ENCODE measurements at places on chromosomes 7 and 10. TPM values are rescaled to one million over a fixed set of nuclear protein-coding genes. Genes with fewer than 3 reads are reported as not detected.

The FEZF1 gene
- not detected for total RNA-seq

DNA sequence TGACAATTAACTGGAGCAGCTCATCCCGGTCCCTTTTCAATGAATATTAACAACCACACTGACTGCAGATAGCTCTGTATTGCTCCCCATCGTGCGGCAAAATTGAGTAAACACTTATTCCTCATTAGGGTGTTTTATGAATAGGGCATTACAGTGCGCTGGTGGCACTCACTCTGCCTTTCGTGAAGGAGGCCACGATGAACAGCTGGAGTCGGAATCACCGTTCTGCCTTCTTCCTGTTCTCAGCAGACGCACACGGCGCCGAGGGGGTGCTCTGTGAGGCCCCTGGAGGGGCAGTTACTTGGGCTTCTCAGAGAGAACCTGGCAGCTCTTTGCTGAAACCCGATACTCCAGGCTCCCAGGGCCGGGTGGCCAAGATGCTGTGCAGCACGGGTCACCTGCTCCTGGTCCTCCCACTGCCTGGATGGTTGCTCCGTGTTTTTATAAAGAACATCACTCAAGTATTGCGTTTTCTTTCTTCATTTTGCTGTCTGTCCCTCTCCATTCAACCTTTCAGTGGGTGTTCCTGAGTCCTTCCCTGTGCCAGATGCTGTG lies 241.9 kb downstream of the GLRX3 start:
- no peak for DNase-seq

The LIPM gene
- not detected for total RNA-seq

The TFPI2 gene
- 0.37 TPM for total RNA-seq

DNA sequence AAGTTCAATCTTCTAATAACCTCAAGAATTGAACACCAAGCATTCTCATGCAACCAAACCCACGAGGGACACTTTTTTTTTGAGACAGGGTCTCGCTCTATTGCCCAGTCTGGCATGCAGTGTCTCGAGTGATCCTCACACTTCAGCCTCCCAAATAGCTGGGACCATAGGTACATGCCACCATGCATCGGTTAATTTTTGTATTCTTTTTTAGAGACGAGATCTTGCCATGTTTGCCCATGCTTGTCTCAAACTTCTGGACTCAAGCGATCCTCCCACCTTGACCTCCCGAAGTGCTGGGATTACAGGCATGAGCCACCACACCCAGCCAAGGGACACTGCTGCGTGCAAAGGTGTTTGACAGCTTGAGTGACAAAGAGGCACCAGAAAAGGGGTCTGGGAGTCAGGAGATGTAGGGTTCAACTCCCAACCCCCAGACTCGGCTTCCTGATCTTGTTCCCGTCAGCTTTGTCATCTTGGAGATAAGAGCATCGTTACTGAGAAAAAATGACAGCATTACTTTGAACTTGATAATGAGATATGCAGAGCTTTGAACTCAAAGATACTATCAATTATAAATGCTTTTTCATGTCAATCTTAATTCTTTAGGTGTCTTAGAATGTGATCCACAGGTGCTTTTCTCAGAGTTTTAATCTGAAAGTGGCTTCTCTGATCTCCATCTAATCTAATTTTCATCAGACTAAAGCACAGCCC lies 1.6 kb upstream of the CYTH3 start:
- DNase-seq: no peak

GRCh38 chr7:148276314-148277041 lies 314.1 kb upstream of the C7orf33 start:
- DNase-seq: no peak

DNA sequence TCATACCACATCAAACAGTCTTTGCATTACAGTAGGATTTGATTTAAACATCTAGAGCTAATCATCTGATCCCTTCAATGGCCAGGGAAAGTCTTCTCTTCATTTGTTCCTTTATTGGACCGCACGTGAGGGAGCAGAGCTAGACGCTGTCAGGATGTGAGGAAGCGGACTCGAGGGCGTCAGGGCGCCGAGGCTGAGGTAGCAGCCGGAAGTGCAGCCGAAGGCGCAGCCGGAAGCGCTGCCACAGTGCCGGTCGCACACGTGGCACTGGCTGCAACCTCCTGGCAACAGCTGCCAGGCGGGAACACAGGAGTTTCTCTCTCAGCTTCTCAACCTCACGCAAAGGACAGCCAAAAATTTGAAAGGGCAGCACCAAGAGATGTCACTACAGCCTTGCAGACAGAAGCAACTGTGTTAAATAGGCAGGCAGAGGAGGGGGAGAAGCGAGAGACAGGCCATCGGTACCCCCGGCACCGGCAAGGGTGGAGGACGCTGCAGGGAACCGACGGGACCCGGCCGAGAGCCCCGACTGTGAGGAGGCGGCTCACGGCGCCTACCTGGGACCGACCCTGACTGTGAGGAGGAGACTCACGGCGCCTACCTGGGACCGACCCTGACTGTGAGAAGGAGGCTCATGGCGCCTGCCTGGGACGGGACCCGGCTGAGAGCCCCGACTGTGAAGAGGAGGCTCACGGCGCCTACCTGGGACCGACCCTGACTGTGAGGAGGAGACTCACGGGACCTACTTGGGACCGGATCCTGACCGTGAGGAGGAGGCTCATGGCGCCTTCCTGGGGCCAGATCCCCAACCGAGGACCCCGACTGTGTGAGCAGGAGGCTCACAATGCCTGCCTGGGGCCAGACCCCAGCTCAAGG lies 32.3 kb downstream of the VIPR2 start:
- DNase-seq: no peak

GRCh38 chr7:26147030-26147429 lies 5.0 kb upstream of the NFE2L3 start:
- no peak for DNase-seq

GRCh38 chr7:52088008-52088901 lies 771.6 kb upstream of the COBL start:
- DNase-seq: no peak

The GNAI1 gene
- 3.6 TPM for total RNA-seq

DNA sequence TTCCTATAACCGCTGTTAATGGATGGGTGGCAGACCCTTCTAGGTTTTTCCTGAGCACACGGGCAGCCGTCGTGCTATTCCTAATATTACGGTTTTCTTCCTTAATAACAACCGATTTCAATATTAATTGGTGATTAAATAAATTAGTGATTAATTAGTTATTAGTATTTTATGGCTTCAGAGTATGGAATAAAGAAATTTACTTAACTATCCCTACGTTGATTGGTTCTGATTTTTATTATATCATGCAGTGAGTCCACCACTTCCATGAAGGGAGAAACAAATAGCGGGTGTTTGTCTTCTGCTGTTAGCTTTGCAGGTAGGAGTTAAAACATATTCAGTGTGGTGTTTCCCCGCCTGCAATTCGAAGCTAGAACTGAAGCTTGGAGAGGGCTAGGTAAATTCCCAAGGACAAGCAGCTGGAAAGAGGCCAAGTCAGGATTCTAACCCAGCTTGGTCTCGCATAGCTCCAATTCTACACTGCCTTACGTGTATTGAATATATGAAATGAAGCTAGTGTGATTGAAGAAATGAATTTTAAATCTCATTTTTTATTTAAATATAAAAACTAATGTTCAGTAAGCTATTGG lies 928 bp upstream of the CSTF2T start:
- no peak for DNase-seq

DNA sequence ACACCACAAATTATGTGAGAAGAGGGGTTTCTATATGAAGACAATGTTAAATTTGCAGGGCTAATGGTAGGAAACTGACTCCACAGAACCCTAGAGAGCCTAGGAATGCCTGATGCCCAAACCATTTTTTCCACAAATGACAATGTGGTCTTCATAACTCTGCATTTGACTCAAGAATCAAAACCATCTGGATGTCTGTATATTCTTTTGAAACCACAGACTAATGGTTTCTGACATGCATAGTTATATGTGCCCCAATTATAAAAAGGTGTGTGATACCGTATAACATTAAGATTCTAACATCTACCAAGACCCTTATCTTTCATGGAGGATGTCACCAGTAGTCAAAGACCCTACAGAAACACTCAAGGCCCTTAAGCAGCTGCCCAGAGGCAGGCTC lies 20.3 kb downstream of the SEC61G start:
- DNase-seq: no peak

DNA sequence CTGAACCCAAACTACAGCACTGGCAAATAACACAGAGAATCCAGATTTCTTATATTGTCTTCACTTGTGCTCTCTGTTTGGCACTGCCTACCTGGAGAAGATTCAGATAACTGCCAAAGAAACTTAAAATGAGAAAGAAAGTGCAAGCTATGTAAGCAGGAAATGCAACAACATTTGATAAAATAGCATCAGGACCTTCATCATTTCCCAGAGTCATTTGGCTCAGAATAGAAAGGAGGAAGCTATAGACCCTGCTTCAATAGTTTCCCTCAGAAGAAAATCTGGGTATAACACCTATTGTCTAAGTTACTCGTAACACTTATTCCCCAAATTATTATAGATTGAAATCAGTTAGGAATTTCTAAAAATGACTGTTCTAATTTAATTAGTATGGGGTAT lies 56.2 kb downstream of the CC2D2B start:
- DNase-seq: no peak

- DNase-seq: no peak
Observed at GRCh38 chr10:5615316-5615715, 51.1 kb downstream of the ASB13 start.

The HOXA4 gene
- total RNA-seq: 0.59 TPM

The NOS3 gene
- 12.7 TPM for total RNA-seq

- no peak for DNase-seq
Observed at GRCh38 chr10:22246680-22247391, 29.0 kb upstream of the EBLN1 start.

DNA sequence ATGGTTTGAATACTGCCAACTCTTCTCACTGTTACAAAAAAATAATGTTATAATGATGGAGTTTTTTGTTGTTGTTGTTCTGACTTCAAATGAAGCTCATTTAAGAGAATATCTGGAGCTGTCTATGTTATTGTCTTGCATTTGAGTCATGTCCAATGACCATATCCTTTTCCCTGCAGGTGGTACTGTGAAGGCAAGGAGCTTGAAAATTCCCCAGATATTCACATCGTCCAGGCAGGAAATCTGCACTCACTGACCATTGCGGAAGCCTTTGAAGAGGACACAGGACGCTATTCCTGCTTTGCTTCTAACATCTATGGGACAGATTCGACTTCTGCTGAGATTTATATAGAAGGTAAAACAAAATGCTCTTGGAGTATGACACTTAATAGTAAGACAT lies 33.5 kb downstream of the MYPN start:
- no peak for DNase-seq

DNA sequence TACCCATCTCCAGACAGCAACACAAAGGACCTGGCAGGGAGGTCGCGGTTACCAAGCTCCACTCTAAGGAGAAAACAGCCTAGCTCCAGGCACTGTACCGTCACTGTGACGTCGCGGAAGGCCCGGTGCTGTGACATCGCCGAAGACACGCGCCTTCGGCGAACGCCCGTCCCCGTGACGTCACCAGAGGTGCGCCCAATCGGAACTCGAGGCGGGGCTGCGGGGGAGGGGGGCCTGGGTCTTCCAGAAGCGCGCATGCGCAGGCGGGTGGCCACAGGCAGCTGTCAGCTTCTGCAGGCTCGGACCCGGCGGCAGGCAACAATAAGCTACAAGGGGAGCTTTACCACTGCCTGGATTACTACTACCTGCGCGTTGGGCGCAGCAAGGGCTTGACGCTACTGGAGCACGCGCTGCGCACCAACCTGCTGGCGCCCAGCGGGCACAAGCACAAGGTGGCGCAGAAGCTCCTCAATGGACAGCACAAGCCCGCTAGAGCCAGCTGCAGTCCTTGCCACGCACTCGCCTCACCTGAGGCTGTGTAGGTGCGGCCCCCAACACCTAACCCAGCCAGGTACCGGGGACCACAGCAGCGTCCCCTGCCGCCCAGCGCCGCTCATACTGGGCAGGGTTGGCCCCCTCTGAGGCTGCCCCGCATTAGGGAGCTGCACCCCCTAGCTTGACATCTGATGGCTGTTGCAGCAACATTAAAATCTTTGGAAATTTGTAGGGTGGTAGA lies 208.4 kb downstream of the TPST1 start:
- DNase-seq: peak; percentile 84

The PNLIP gene
- total RNA-seq: not detected

The ADAM12 gene
- 0.32 TPM for total RNA-seq

DNA sequence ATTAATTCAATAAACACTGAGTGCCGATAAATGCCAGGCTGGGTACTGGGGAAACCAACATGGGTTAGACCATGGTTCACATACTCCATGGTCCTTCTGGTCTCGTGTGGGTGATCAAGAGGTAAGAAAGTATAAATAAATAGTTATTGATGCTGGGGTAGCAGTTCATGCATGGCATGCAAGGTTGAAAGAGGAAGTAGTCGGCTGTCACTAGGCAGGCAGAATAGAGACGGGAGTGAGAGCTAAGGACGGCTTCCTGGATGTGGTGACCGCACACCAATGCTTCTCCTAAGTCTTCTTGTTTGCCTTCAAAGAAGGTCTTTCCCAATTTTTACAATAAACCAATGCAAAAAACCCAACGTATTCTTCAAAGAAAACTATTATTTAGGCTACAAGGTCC lies 208.6 kb downstream of the ADAM12 start:
- DNase-seq: no peak

DNA sequence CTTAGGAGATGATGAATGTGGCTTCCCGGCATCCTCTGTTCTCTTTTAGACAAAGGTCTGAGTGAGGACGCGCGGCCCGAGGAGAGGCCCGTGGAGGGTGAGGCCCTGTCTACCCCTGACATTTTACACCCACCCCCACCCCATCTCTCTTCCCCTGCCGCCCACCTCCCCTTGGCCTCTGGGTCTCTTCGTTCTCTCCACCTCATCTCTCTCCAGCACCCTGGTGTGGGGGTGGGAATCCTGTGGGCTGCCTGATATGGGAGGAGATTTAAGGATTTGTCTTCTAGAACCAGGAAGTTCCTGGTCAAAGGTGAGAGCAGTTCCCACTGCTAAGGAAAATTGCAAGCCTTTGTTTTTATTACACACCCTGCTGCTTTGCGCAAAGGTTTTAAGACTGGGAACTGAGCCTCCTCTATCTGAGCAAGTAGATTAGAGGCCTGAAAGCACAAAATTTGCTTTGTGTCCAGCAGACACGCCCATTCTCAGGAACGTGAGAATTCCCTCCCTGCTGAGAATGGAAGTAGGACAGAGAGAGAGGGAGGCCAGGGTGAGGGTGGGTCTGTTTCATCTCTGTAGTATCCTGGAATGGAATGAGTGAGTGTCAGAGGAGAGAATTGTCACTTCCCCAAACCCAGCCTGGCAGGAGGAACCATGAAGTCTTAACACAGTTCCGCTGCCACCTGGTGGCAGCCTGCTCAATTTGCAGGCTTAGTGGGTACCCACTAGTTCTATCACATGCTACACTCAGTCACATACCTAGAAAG lies 91.2 kb downstream of the GTF2IRD1 start:
- peak; percentile 59 for DNase-seq

GRCh38 chr10:71323407-71323806 lies 4.3 kb downstream of the SLC29A3 start:
- DNase-seq: no peak

The THSD7A gene
- total RNA-seq: 0.02 TPM
